Endothelial cell of umbilical vein (primary cell): ENCODE measurements at places on chromosomes 5 and 9. TPM values are rescaled to one million over a fixed set of nuclear protein-coding genes. Genes with fewer than 3 reads are reported as not detected.

DNA sequence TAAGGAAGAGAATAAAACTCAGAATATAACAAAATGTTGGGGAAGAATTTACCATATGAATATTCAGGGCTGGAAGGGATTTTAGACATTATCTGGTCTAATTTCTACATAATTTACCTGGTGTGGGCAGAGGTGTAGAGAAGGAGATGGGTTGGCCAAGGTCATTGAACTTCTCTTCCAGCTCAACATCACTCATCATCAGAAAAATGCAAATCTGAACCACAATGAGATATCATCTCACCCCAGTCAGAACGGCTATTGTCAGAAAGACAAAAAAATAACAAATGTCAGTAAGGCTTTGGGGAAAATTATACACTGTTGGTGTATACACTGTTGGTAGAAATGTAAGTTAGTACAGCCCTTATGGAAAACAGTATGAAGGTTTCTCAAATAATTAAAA is 121.7 kb downstream of the PTTG1 start:
- no peak for DNase-seq

DNA sequence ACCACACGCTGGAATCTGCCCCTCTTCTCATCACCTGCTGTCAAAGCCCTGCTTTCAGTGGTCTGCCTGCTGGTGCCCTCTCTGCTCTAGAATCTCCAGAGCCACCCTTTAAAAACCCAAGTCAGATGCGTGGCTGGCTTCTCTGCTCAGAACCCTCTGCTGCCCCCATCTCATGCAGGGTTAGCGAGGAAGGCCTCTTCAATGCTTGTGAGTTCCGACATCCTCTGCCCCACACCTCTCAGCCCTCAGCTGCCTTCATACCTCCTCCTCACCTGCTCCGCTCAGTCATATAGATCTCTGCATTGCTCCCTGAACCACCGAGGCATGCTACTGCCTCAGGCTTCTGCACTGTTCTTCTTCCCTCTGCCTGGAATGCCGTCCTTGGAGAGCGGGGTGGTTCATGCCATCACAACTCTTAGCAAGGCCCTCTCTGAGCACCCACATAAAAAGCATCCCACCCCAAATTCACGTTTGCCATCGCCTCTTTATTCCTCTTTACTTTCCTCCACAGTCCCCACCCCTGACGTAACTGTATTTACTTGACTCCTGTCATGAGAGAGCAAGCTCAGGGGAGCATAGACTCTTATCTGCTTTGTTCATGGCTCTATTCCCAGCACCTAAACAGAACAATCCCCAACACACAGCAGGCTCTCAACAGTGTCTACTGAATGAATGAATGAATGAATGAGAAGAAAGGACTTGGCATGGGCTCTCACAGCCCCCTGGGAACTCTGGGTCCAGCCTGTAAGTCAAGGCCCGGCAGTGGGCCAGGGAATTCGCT is 10.4 kb downstream of the SHB start:
- no peak for DNase-seq

DNA sequence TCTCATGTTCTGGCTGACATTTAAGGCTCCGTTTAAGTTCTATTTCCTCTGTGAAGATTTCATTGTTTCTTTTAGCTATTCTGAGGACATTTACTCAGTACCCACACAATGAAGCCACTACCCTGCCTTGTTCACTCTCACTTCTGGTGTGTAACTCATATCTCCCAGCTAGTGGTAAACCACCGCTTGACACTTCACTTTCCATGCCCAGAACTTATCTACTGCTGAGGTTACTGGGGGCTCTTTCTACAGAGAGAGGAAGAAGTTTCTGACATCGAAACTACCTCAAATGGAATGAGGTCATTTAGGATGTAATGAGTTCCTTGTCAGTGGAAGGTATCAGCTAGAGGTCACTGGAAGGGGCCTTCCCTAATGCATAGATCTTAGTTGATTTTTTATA is 501.5 kb downstream of the DMAC1 start:
- DNase-seq: no peak

GRCh38 chr9:128218518-128219389 is 15.6 kb downstream of the DNM1 start:
- DNase-seq: peak; percentile 90

MAMDC2 gene
- 0.60 and 0.85 TPM in 2 replicates for total RNA-seq

TAF1L gene
- total RNA-seq: not detected in 2 replicates

SOHLH1 gene
- not detected in 2 replicates for total RNA-seq

- DNase-seq: no peak
Measured at GRCh38 chr5:178450121-178451028, 139.8 kb downstream of the COL23A1 start.

- no peak for DNase-seq
Measured at GRCh38 chr5:113268232-113268631, 166.6 kb downstream of the TSSK1B start.

SCGB3A2 gene
- total RNA-seq: not detected in 2 replicates

ORM2 gene
- not detected in 2 replicates for total RNA-seq

DNA sequence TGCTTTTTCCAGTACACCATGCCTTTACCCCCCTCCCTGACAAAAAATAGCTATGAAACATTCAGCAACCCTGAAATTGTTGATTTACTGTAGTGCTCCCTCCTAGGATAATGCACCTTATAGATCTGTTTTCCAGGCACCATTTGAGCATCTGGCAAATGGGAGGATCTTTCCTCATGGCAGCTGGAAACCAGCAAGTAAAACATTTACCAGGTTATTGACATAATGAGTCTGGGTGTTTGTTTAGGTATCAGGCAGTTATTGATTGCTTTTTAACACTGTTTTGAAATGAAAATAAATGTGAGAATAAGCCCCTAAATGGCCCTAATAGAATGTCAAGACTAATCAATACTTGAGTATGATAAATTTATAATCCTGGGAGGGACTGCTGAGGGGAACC is 57.3 kb upstream of the KLF4 start:
- no peak for DNase-seq

DNA sequence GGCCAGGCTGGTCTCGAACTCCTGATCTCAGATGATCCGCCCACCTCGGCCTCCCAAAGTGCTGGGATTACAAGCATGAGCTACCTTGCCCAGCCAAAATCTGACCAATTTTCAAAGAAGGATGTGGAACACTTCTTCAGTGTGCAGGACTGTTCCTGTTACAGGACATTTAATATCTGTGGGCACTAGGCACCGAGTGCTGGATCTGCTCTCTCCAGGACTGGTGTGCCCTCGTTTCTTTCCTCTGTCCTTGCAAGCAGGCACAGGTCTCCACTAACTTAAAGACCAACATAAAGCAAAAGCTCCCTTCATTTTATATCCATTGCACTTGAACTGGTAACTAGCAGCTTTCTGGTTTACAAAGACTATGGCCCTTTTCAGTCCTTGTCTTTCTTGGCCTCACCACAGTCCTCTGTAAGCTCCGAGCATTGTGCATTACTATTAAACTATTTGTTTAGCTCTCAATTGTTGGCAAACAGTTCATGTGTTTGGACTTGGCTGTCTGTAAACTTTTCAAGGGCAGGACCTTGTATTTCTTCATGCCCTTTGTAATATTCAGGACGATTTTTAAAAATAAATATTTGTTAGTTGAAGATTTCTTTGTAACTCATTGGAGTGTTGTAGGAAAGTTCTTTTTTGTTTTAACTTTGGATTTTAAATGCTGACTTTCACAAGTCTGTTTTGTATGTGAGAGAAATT is 37.3 kb downstream of the ARHGEF28 start:
- DNase-seq: no peak

DNA sequence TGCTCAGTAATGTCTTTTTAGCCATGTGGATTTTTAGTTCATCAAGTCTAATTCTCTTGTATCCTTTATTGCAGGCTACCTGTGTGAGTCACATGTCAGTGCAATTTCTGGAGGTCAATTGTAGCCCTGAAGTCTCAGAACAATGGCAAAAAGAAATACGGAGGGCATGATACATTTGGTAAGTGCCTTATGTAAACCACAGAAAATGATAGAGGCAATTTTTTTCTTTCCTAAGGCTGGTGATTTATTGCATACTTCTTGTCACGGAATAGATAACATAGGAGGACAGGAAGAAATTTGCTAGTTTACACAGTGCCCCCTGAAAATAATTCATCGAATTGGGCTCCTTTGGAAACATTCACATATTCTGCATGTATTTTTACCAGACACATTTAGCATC is 235.9 kb downstream of the DMRTA1 start:
- DNase-seq: no peak

DNA sequence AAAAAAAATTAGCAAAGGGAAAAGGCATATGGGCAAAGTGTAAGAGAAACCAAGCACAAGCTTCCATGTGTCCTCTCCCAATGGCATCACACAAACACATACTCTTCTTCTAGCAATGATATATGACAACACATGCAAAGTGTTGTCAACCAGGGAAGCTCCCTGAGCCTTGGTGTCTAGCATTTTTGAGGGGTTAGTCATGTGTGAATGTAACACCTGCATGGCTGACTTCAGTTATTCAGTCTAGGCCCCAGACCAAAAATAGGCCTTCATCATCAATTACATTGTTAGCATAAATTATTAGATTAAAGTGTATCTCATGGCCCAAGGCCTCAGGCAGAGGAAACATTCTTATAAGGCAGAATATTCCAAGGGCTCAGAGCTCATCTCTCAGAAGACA is 450.0 kb downstream of the TLE1 start:
- no peak for DNase-seq

DNA sequence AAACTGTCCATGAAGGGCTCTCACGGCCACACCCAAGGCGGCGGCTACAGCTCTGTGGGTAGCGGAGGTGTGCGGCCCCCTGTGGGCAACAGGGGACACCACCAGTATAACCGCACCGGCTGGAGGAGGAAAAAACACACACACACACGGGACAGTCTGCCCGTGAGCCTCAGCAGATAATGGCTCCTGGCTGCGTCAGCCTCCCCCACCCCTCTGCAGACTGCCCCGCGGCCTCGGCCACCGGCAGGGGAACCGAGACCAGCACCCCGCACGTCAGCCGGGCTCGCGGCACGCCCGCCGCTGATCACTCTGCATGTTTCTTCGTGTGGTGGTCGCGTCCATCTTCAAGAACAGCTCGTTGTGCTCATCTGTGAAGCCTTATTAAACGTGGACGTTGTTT is 41.5 kb downstream of the TENT4A start:
- DNase-seq: no peak

- no peak for DNase-seq
Measured at GRCh38 chr5:36397901-36398536, 96.3 kb upstream of the RANBP3L start.

DNA sequence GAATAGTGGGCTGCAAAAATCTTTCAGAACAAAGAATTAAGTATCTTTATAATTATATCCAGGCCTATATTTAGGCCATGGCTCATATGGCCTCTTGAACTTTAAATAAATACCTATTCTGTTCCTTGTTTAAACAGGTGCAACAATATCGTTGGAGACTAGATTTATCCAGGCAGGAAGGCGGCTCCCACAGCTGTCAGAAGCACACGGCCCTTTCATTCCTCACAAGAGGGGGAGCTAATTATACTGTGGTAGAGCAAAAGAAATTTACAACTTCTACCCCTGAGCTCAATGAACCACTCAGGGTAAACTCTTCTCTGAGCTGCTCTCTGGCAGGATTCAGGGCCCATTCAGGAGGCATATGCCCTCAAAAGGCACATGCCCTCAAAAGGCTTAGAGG is 31.3 kb downstream of the TMEM174 start:
- no peak for DNase-seq

ANKDD1B gene
- total RNA-seq: 0.65 and 0.71 TPM in 2 replicates

FGF10 gene
- total RNA-seq: not detected in 2 replicates

INSL6 gene
- total RNA-seq: not detected in 2 replicates

- DNase-seq: peak; percentile 39
Measured at GRCh38 chr9:70256123-70256551, 2.6 kb upstream of the SMC5 start.

GRCh38 chr9:14119694-14120514 is 194.0 kb downstream of the NFIB start:
- no peak for DNase-seq

PCDHGB3 gene
- total RNA-seq: 1.7 and 2.0 TPM in 2 replicates

DNA sequence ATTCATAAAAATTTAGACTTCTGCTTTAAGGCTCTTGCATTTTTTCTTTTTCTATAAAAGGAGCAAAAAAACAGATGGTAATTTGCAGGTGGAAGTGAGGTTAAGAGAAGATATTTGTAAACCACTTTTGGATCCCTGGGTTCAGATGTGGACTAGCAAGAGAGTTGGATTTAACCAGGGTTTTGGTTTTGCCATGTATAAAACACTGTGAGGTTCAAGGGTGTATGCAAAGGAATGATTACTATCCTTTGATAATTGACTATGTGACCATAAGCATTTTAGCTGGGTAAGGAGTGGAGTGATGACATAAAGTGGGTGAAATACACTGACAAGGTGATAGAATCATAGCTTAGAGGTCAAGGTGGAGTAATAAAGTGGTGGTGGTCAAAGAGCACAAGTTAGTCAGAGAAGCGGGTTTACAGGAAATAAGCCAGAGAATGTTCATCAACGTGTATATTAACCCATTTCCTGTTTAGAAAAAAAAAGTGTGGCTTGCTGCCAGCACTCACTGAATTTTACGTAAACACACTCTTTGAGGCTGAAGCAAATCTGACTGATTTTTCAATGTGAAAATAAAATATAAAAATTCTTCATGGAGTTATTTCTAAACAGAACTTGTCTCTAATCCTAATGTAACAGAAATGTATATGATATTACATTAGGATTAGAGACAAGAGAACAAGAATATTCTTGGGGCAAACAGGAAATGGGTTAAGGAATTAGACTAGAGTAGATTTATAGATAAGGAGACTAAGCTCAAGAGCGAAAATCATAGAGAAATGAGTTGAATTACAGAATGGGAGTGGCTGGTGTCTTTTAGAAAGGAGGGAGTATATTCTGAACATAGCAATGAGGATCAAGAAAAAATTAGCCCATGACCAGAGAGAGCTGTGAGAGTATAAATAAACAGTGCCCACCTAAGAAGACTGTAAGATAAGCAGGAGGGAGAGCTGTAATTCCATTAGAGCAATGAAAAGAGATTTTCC is 74.5 kb downstream of the CDKN2A start:
- peak; percentile 95 for DNase-seq

DNAH5 gene
- 0.35 and 1.7 TPM in 2 replicates for total RNA-seq

- DNase-seq: peak; percentile 24
Measured at GRCh38 chr5:142602720-142603245, 83.1 kb downstream of the FGF1 start.

GRCh38 chr5:64214132-64214531 is 48.5 kb downstream of the RNF180 start:
- DNase-seq: peak; percentile 9

DNA sequence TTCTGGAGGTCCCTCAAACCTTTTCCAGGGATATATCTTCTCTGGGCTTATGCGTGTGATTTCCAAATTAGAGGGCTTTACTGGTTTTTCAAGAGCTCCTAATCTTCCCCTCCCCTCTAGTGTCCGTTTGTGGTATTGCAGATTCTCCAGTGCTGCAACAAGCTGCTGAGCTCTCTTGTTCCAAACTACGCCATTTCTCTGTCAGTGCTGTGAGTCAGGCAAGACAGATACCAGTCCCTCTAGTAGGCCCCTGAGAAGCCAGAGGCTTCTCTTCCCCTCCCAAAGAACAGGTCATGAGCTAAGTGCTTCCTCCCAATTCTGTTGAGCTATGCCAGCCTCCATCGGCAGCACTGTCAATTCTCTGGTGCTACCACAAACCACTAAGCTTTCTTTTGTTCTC is 149.5 kb downstream of the FANCC start:
- DNase-seq: peak; percentile 82
